ENCODE measurements at places on chromosomes 7 and 10. TPM values are rescaled to one million over a fixed set of nuclear protein-coding genes. Genes with fewer than 3 reads are reported as not detected.

Gene BTBD16
- not detected for total RNA-seq

Gene MEIG1
- total RNA-seq: 1.2 TPM

Gene PON1
- not detected for total RNA-seq

Gene ANKRD16
- 3.0 TPM for total RNA-seq

Gene HOXA6
- total RNA-seq: 0.70 TPM

Gene NPY4R
- not detected for total RNA-seq

Gene LIPK
- total RNA-seq: not detected

Gene ACHE
- total RNA-seq: 0.15 TPM

Gene PLA2G12B
- not detected for total RNA-seq

Gene CYP3A4
- total RNA-seq: not detected

Gene NODAL
- not detected for total RNA-seq
